Naive thymus-derived CD8-positive, alpha-beta T cell (primary cell): ENCODE measurements at places on chromosomes 11 and 22. TPM values are rescaled to one million over a fixed set of nuclear protein-coding genes. Genes with fewer than 3 reads are reported as not detected.

- H3K27me3 ChIP-seq: peaks cover 4% of the 10 kb centered on the region
- H3K27ac ChIP-seq: no peak overlapping the region
- H3K4me3 ChIP-seq: no peak overlapping the region
- no peak for DNase-seq
- no peaks in the 10 kb centered on the region for H3K4me1 ChIP-seq
Observed at GRCh38 chr11:120863359-120863758, 160.5 kb upstream of the TBCEL start.

- no peaks in the 10 kb centered on the region for H3K36me3 ChIP-seq
- H3K27ac ChIP-seq: no peak overlapping the region
- H3K4me1 ChIP-seq: peaks cover 36% of the 10 kb centered on the region
- no peak for DNase-seq
- peaks cover 35% of the 10 kb centered on the region for H3K27me3 ChIP-seq
- H3K4me3 ChIP-seq: peak overlapping the region; percentile 53
Observed at GRCh38 chr11:69637941-69638871, 2.8 kb upstream of the CCND1 start.

DNA sequence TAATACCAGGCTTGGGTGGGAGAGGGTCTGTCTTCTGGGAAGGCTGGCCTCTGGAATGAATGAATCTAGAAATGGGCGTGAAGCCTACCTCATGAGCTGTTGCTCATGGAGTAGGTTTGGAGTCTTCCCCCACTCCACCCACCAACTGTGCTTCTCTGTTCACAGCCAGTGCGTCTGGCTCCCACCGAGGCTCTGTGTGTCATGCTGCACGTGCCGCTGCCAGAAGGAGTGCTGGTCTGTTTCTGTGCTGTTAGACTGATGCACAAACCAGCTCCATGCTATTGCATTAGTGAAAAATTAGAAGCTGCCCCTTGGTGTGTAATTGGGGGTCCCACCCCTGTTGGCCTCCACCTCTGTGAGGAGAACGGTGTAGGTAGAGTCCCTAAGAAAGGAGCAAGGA is 132.3 kb upstream of the PARVA start:
- no peaks in the 10 kb centered on the region for H3K27me3 ChIP-seq
- H3K4me1 ChIP-seq: peaks cover 20% of the 10 kb centered on the region
- no peak overlapping the region for H3K4me3 ChIP-seq
- no peak for DNase-seq

DNA sequence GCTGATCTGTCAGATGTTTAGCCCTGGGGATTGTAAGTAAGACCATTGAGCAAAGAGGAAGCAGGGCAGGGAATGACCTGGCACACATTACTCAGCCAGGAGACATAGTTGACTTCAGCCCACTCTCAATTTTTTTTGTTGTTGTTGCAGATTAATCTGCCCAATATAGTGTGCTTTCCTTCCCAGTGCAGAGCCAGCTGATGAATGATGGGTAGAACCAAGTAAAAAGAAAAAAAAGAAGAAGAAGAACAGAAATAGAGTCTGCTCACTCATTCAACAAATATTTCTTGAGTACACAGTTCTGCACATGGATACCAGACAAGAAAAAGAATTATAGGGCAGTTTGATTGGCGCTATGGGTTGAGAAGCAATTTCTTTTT is 292.7 kb downstream of the ETS1 start:
- H3K27me3 ChIP-seq: no peaks in the 10 kb centered on the region
- DNase-seq: no peak
- peaks cover 100% of the 10 kb centered on the region for H3K4me1 ChIP-seq
- H3K4me3 ChIP-seq: no peak overlapping the region
- peak overlapping the region; percentile 100 for H3K27ac ChIP-seq

DNA sequence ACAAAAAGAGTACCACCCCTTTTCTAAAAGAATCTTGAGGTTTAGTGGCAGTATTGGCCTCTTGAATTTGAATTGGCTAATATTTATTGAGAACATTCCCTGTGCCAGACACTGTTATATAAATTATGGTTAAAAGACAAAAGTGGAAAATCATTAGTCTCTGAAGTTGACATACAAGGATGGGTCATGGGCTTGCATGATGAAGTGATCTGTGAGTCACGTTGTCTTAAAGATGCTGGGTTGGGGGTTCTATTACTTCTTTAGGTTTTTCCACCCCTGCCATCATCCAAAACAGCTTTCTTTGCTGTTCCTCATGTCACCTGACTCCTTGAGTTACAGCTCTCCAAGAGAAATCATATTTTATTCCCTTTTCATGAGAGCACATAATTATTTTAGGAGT is 85.0 kb downstream of the CD44 start:
- no peaks in the 10 kb centered on the region for H3K27me3 ChIP-seq
- peaks cover 97% of the 10 kb centered on the region for H3K36me3 ChIP-seq
- H3K27ac ChIP-seq: peak overlapping the region; percentile 73

DNA sequence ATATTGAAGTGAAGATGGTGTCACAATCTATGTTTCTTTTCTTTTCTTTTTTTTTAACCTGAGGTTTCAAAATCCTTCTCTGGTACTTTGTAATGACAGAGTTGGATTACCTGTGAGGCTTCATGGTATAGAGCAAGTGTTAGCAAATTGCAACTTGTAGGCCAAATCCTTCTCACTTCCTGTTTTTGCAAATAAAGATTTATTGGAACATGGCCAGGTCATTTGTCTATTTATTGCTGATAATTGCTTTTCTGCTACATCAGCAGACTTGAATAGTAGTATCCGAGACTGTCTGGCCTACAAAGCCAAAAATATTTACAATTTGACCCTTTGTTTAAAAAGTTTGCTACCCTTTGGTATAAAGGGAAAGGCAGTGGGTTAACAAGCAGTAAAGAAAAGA is 1059.4 kb upstream of the CCDC90B start:
- H3K27me3 ChIP-seq: no peaks in the 10 kb centered on the region
- H3K36me3 ChIP-seq: no peaks in the 10 kb centered on the region
- H3K4me3 ChIP-seq: no peak overlapping the region

GRCh38 chr11:117392979-117393378 is 65.3 kb downstream of the CEP164 start:
- peaks cover 26% of the 10 kb centered on the region for H3K36me3 ChIP-seq
- DNase-seq: no peak
- no peak overlapping the region for H3K4me3 ChIP-seq
- no peaks in the 10 kb centered on the region for H3K4me1 ChIP-seq

The SYT8 gene
- polyA plus RNA-seq: not detected

The C11orf87 gene
- not detected for polyA plus RNA-seq

The PHLDA2 gene
- not detected for polyA plus RNA-seq

The DEUP1 gene
- polyA plus RNA-seq: not detected

The PLEKHB1 gene
- 148 TPM for polyA plus RNA-seq
